Epithelial cell of esophagus (primary cell): ENCODE measurements at places on chromosomes 1 and 21.
A peak's percentile ranks its signal among the peaks of the same experiment; 100 is the strongest.

DNA sequence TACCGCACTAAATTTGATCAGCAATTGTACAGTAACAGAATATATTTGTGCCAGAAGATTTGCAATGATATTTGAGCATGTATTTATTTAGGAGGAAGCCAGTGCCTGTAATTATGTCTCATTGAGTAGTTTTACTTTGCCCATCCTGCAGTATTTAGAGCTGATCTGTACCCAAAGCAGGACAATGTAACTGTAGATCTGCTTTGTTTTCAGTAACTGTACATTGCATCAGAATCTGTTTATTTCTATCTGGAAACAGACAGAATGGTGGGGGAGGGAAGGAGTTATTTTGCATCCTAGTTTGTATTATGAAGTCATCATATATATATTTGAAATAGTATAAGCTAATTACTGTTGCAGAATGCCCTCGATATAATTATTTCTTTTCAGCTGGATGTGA is 36.2 kb upstream of the LRRC8C start:
- no peak for DNase-seq

- DNase-seq: peak; percentile 39
Observed at GRCh38 chr1:106675558-106675957, 380.9 kb upstream of the PRMT6 start.

DNA sequence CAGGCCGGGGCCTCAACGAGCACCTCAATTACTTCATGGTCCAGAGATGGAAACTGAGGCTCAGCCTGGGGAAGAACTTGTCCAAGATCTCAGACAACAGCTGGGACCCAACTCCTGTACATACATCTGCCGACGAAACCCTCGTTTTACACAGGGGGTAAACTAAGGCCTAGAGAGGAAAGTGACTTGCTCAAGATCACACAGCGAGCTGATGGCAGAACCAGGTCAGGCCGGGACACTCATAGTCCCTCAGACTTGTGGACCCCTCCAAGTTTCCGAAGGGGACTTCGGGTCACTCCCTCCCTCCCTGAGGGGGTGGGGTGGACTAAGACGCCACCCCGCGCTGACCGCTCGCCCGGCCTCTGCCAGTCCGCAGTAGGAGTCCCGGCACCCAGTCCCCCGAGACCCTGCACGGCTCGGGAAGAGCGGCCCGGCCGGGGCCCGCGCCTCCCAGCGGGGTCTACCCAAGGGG is 430 bp downstream of the WASF2 start:
- peak; percentile 29 for DNase-seq

- DNase-seq: no peak
Observed at GRCh38 chr1:110347182-110347893, 8.2 kb downstream of the RBM15 start.

DNA sequence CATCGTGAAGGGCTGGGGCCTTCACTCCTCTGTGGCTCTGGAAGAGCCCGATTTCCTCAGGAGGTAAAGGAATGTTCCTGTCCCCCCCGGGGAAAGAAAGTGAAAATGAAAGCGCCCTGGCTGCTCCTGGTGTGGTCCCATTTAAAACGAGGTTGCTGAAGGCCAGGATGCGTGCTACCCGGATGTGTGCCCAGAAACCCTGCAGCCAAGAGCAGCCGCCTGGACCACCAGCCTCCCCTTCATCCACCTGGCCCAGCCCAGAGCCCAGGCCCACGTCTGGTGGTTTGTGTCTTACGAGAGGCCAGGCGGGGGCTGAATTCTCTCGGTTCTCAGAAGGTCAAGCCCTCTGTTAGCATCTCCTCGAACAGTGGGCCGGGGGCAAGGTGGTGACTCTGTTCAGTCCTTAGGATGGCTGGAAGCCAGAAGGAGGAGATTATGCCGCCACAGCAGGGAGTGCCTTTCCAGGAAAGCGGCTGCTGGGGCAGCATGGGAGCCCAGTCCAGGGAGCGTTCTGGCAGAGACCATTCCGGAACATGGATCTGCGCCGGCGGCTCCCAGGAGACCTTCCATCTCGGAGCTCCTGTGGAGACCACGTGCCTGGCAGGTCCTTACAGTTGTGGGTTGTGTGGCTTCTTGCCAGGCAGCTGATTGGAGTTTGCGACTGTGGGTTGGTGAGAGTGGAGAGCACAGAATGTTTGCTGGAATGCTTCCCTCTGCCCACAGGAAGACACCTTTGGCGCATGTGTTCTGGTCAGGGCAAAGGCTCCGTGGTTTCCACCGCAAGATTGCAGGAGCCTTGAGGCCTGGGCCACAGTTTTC is 1.4 kb downstream of the GUK1 start:
- peak; percentile 29 for DNase-seq

DNA sequence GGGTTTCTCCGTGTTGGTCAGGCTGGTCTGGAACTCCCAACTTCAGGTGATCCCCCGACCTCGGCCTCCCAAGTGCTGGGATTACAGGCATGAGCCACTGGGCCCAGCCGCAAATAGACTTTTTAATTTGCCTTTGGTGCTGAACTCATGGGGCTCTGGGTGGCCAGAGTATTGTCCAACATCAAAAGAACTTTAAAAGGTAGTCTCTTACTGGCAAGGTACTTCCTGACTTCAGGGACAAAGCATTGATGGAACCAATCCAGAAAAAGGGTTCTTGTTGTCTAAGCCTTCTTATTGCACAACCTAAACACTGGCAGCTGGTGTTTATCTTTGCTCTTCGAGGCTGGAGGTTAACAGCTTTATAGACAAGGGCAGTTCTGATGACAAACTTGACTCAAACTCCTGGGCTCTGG is 3.8 kb upstream of the KTI12 start:
- peak; percentile 35 for DNase-seq
